Suppressor macrophage (primary cell): ENCODE measurements at places on chromosomes 11 and 22.
A peak's percentile ranks its signal among the peaks of the same experiment; 100 is the strongest.

DNA sequence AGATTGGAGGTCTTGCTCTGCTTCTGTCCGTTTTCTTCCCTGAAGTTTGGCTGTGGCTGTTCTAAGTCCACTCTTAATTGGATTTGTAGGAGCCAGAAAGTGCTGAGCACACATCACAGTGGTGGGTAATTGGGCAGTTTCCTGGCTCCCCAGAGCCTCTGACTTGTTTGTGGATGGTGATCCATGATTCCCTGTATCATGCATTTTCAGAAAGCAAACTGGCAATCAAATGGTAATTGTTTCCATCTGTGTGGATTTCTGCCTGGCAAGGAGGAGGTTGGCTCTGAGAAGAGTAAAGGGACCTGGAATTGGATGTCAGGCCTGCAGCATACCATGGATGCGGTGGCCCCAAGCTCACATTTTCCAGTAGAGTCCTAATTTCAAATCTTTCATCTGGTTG, 49.5 kb downstream of the PPFIBP2 start:
- no peak for DNase-seq

DNA sequence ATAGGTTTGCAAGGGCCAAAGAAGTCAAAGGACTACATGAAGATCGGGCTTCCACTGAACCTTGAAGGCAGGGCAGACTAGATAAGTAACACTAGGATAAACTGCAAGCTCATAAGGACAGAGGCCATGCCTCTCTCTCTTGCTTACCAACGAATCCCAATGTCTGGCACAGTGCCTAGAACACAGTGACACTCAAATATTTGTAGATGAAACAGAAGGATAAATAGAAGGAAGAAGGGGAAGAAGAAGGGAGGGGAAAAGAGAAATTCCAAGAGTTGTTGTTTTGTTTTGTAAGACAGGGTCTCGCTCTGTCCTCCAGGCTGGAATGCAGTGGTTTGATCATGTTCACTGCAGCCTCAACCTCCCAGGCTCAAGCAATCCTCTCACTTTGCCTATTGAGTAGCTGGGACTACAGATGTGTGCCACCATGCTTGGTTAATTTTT, 26.9 kb downstream of the SIK3 start:
- no peak for DNase-seq

- peak; percentile 84 for DNase-seq
Measured at GRCh38 chr11:65378208-65378927, 4.1 kb downstream of the SLC25A45 start.

DNA sequence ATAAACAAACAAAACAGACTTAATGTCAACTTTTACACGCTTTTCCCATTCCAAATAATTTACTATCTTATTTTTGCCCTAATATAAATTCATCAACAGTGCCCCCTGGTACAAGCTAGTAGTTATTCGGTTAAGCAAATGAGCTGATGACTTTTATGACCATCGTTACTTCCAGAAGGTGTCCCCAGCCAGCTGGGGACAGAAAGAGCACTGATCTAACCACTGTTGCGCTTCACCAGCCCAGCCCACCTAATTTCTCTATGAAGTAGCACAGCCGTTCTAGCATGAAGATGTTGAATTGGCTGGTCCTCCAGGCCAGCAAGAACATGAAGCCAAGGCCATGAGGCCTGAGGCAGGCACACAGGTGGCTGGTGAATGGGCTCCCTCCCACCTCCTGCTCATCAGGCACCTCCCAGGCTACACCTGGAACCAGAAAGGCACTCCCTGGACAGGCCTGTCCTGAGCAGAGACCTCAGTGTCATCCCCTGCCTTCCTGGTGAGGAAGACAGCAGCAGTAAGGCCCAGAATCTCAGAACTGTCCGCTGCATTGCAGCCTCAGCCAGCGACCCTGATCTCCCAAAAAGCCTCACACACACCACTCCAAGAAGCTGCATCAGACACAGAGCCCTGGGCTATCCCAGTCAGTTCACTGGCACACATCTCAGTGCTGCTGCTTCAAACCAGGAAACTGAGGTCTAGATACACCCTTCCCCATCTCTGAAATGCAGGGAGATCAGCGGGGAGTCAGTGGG, 12.9 kb downstream of the GNB1L start:
- no peak for DNase-seq

DNA sequence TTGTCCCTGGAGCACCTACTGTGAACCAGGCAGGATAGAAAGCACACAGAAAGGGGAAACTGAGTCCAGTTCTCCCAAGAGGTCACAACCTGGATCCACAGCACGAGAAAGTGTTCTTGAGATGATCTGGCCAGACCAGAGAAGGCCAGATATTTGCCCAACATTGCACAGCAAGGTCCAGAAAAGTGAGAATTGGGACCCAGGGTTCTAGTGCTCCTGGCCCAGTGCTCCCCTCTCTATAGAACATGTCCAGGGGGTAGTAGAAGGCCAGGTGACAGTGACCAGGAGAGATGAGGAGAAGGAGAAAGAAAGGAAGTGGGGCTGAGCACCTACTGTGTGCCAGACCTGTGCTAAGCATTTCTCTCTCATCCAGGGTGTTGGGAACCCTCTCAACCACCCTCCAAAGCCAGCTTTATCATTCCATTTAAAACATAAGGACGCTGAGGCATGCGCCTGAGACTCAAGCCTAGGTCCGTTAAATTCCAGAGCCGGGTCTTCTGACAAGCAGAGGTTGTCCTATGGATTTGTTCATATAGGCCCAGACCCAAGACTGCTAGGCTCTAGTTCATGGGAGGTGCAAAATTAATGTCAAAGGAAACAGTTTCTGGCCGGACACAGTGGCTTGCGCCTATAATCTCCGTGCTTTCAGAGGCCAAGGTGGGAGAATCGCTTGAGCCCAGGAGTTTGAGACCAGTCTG, 128.7 kb downstream of the MN1 start:
- DNase-seq = no peak

- DNase-seq = no peak
Measured at GRCh38 chr11:108718466-108718865, 53.6 kb downstream of the DDX10 start.
